ENCODE measurements at places on chromosomes 12 and 14.

GRCh38 chr12:112973818-112974231 lies 4.5 kb upstream of the OAS2 start:
- DNase-seq = no peak

DNA sequence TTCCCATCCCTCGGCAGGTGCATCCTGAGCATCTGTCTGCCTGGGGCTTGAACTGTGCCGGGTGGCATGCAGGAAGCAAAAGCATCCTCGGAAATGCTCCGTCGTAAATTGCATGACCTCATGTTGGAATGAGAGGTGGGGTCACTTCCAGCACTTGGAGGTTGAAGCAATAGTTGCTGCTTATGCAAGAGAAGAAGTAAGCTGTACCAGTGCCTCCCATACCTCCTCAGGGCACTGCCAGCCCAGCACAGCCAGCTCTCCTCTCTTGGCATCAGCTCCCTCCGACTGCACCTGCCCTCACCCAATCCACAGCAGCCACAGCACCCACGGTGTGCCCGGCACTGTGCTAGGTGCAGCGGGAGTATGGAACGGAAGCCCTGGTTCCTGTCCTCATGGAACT lies 11.5 kb downstream of the TEAD4 start:
- DNase-seq = no peak

- DNase-seq = no peak
Observed at GRCh38 chr14:101191721-101192660, 288.5 kb upstream of the RTL1 start.

GRCh38 chr12:87020071-87020470 lies 763.9 kb upstream of the MGAT4C start:
- DNase-seq = no peak

GRCh38 chr12:99767809-99768208 lies 120.3 kb downstream of the GARIN6 start:
- peak; percentile 13 for DNase-seq

DNA sequence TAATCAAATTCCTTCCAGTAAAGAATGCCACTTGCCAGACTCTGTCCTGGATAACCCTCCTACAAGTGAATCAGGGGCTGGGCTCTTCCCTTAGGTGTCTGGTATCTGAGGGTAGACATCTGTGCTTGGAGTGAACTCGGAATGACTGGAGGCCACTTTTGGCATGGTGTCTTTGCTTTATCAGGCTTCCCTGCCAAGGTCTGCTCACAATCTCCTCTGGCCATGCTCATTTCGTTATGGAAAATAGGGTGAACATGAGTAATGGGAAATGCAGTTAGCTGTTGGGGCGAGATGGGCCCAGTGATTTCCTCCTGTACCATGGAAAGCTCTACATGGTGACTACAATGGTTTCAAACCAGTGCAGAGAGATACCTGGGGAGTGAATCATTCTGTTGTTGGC lies 212.9 kb downstream of the NRXN3 start:
- no peak for DNase-seq
